ENCODE measurements at places on chromosomes 2 and 18.

DNA sequence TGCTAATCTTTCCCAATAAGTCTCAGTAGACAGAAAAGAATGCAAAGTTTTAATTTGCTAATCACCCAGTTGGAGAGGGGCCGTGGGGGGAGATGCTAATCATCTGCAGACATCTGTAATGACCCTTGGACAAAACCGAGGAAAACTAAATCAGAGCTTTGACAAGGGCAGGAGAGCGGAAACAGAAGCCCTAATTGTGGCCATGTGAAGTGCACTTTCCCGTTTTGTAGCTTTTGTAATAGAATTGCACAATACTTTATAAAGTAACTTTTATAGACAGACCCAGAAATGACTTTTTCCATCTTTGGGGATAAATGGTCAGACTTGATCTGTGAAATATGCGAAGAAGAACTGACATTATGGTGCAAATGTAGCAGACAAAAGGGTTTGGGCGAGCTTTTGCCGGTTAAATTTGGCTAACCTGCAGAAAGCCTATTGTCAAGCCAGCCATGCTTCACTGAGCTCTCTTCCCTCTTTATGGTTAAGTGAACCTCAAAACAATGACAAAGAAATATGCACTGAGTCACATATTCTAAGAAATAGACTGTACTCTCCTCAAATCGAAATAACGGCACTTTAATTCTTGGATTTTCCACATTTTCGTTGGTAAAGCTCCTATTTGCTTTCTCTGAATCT, 980.1 kb upstream of the POU3F3 start:
- DNase-seq: no peak

DNA sequence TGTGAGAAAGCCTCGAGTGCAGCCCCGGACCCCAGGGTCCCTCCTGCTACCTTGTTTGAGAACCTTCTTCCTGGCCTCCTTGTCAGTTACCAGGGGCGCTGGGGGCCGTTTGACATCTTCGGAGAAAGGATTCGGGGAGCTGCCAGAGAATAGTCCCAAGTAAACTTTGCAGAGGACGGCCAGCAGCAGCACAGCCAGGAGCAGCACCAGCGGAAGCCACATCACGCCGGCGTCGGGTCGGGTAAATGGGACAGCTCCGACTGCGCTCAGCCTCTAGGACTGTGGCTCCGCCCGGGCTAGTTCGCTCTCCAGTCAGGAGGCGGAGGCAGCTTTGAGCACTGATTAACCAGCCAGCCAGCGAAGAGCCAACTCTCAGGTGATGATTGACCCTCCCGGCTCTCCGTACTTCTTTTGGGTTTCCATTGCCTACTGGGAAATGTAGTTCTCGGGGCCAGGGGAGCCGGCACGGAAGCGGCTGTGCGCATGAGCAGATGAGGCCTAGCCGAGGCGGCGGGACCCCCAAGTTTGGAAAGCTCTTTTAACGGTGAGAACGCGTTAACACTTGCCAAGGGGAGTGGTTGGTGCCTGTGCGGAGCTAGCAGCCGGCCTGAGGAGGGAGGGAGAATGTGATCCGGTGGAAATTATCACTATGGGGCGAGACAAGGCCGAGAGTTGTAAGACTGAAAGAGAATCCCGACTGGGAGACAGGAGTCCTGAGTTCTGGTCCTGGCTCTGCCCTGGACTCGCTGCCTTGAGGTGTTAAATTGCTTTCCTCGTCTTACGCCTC, at the start of the genes ELMOD3 and RETSAT:
Gene ELMOD3 (plus strand): TSS at position 484 of the 787 bp plus-strand sequence. CDS start 2,430 bp downstream, outside the sequence.
Gene RETSAT (minus strand): TSS at position 243 of the 787 bp plus-strand sequence. CDS start 21 bp downstream, at position 222.
- peak; percentile 99 for DNase-seq

GRCh38 chr18:48794251-48794970, 156.4 kb downstream of the SMAD7 start:
- no peak for DNase-seq

- no peak for DNase-seq
Observed at GRCh38 chr2:47025969-47026610, 110.5 kb upstream of the MCFD2 start.

GRCh38 chr2:47038656-47039488, 116.2 kb downstream of the STPG4 start:
- no peak for DNase-seq

GRCh38 chr2:9820020-9820973, 23.0 kb upstream of the TAF1B start:
- peak; percentile 44 for DNase-seq

GRCh38 chr2:133262893-133263292, 305.4 kb downstream of the NCKAP5 start:
- DNase-seq: no peak

- no peak for DNase-seq
Observed at GRCh38 chr2:98394595-98395153, 48.4 kb downstream of the CNGA3 start.

DNA sequence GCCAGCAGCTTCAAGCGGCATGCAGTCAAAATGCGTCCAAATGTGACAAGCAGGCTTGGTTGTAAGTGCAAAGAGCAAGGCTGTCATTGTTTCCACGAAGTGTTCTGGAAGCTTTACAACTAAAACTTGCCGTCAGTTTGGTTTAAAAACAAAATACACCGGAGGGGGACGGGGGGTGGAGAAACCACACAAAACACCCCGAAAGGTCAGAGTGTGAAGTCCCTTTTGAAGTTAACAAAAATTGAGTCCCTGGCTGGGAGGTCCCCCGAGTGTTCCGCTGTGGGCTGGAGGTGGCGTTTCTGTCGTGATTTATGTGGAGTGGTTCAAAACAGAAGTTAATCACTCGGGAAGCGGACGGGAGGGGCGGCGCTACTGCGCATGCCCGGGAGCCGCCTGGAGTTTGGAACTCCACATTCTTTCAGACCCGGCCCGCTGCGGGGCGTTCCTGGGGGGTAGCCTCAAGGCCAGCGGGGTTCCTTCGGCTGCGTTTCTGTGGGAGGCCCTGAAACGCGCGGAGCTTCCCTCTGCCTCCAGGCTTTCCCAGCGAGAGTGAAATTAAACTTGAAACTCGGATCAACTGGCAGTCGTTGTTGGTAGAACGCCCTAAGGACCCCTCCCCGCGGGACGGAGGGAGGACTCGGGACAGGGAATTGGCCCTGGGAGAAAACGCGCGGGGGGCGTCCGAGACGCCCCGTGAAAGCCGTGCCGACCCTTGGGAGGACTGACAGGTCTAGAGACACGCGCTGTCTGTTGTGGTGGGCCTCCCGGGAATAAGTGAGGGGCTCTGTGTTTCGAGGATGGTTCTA, 1.4 kb downstream of the TGIF1 start:
- DNase-seq: peak; percentile 88

GRCh38 chr18:27856820-27857219, 320.1 kb downstream of the CDH2 start:
- DNase-seq: no peak

- DNase-seq: no peak
Observed at GRCh38 chr2:228594012-228594411, 412.5 kb upstream of the SPHKAP start.

DNA sequence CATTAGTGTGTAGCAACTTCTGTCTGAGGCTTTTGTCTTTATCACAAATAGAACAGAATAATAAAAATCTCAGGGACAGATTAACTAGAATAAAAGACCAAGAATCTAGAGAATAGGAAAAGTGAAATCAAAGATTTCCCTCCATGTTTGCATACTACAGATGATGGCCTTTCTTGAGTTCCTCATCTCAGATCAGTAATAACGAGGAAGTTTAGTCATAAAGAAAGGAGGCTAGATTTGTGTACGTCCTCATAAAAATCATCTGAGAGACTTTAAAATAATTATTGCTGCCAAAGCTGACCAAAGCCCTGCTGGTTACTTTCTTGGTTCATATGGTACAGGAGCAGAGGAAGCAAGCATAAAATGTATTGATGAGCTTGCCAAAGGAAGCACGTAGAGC, 117.3 kb downstream of the MIB1 start:
- DNase-seq: no peak

GRCh38 chr2:136238286-136239078, 120.5 kb upstream of the CXCR4 start:
- DNase-seq: no peak

DNA sequence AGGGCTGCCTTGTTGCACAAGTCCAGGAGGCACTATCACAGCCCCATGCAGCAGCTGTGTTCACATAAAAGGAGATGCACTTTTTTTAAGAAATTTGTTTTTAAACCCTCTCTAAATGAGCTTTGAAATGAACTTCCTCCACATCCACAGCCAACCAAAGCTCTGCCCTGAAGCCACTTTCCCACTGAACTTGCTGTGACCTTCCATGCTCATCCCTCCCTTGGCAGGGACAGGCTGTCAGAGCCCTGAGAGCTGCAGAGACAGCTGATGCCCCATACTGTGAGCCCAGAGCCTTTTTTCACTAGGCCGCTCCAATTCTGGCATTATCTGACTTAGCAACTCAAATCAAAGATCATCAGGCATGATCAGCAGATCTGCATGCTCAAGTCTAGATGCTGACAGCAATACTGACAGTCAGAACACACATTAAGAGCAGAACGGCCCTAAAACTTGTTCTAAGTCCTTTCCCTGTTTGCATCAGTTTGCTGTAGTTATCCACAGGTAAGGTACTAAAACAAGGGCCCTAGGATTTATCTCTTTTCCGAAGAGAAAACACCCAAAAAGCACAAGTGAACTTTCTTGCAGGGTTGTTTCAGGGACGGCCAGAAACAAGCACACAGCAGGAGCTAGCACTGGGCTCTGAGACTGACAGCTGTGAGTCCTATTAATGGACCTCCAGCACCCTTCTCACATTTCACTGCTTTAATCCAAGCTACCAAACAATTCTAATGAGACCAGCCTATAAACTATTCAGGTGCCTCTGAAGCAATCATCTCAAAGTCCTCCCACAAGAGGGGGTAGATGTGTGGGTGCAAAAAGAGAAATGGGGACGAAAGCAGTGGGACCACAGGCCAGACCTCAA, 34.9 kb downstream of the RNU4ATAC start:
- no peak for DNase-seq

DNA sequence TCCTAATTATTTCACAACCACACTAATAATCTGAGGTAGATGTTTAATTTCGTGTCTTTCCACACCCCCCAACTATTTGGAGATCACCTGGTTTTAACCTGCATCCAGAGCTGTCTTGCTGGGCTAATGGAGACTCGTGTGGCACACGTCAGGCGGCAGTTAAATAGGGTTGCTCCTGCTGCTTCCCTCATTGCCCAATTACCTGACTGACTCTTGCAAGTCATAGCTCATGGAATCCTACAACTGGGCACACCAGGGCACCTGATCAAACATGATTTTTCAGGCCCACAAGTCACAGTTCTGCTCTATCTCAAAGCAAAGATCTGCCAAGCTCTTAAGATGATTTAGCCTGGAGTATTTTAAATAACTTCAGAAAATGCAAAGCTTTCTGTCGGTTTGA, 1430.4 kb upstream of the ACVR2A start:
- DNase-seq: no peak

DNA sequence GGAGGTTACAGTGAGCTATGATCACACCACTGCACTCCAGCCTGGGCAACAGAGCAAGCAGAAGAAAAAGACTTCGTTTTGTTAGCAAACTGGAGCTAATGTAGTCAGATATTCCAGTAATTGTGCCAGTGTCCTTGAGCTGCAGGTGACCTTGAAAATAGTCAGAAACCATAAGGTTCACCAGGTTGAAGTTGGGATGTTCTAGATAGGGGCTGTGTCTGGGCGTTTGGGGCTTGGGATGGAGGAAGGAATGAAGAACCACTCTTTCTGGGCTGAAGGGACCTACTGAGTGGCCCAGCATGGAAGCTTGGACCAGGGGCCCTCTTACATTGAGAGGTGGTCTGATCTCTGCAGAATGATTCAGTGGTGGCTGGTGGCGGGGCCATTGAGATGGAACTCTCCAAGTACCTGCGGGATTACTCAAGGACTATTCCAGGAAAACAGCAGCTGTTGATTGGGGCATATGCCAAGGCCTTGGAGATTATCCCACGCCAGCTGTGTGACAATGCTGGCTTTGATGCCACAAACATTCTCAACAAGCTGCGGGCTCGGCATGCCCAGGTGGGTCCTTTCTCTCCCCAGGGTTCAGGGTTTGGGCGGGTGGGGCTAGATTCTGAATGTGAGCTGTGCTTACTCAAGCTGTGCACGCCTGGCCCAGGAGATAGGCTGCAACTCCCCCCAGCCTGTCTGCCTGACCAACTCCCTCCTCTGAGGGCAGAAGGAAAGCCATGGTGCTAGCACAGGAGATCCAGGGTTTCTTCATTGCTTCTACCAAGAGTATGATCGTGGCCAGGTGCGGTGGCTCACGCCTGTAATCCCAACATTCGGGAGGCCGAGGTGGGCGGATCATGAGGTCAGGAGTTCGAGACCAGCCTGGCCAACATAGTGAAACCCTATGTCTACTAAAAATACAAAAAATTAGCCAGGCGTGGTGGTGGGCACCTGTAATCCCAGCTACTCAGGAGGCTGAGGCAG, 17.1 kb downstream of the CCT7 start:
- no peak for DNase-seq

GRCh38 chr18:58315739-58316215, 271.8 kb downstream of the NEDD4L start:
- DNase-seq: no peak

GRCh38 chr18:13614641-13615288, 111.6 kb downstream of the FAM210A start:
- DNase-seq: peak; percentile 37

DNA sequence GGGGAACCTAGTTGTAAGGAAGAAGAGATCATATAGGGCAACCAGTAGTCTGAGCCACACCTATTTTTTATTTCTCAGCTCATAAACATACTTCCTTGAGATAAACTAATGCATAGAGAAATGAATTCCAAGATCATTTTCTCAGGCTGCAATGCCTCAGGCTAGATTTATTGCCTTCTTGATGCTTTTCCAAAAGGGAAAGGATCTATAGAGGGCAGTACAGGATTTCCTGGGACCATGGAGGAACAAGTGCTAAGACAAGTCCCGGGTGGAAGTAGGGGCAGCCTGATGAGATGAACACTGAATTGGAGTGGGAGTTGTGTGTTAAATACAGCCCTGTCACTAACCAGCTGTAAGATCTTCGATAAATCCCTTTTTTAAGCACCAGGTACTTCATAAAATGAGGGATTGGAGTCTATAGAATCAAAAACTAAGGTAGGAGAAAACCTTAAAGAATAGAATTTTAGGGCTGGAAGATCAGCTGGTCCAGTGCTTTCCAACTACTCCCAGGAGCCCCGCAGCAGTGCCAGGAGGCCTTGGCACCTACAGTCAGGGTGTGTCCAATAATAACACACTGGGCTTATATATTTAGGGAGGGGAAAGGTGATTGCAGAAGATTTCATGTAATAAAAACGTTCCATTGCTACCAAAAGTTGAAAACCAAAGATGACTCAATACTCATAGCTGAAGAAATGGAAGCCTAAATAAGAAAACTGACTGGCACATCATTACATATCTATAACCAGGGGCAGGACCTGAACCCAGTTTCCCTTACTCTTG, 58.1 kb downstream of the SERTAD2 start:
- no peak for DNase-seq

GRCh38 chr2:121858369-121858768, 102.9 kb downstream of the TSN start:
- no peak for DNase-seq
